Myocyte (in vitro differentiated cells): ENCODE measurements at places on chromosomes 6 and 20.

- DNase-seq: no peak
These were observed 17.5 kb downstream of the FYN start for GRCh38 chr6:111855753-111856152.

DNA sequence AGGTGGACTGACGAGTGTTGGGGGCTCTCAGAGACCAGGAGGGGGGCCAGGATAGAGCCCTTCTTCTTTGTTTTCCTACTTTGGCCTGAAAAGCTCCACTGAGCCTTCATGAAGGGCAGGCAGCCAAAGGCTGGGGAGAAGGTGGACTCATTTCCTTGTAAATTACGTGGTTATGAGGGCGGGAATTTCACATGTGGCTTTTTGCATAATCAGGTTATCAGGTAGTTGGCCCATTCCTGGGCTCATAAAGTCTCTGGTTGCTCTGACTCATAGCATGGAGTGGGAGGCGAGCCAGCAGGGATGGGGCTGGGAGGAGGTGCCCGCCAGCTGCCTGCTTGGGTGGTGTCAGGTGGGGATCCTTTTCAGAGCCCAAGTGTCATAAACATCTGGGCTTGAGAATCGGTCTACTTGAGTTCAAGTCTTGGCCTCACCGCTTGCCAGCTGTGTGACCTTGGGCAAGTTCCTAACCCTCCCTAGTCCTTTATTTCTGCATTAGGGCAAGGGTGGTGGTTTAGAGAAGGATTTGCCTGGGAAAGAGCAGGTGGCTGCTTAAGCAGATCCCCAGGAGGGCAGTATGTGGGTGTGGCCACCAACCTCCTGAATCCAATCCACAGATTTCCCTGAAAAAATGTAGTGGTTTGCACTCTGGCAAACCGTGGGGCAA is 26.5 kb upstream of the RNF24 start:
- peak; percentile 76 for DNase-seq

DNA sequence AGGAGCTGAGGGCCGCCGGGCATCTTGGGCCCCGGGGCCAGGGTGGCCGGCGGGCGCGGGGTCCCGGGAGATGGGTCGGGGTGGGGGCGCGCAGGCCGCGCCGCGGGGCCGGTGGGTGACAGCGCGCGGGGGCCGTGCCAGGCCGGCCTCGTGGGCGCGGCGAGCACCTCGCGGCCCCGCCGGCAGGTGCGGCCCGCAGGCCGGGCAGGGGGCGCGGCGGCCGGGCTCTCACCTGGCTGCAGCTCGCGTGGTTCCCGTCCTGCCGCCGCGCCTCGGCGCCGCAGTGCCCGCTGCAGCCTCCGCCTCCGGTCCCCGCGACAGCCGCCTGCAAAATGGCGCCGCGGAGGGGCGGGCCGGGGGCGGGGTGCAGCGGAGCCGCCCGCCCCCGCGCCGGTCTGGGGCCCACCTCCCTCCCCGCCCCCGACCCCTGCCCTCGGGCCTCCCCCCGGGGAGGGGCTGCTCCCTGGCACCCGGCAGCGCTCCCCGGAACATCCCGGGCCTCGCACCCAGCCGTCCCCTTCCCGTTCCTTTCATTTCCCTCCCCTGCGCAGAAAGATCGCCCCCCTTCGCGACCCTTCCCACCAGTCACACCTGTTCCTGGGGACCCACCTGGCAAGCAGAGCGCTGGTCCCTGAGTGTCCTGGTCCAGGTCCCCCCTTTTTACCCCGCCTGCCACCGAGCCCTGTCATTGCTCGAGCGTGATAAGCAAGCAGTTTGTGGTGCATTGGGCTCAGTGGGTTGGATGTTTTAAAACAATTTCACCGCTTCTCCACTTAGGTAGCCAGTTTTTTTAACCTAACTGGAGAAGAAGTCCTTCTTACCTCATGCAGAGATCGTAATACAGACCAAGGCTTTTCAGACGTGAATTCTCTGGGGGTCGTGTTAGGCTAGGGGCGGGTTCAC is at the start of gene SLC23A2:
TSS of gene SLC23A2 (minus strand) at position 337 of the 903 bp plus-strand sequence. CDS start 68,948 bp downstream, outside the sequence.
- DNase-seq: peak; percentile 41

- DNase-seq: no peak
These were observed at the start of gene ENPP3 for GRCh38 chr6:131636880-131637792. Gene ENPP3 (plus strand): TSS chr6:131637302. CDS start chr6:131637385, 83 bp downstream.

- no peak for DNase-seq
These were observed 353.1 kb downstream of the CDC5L start for GRCh38 chr6:44740566-44741120.

DNA sequence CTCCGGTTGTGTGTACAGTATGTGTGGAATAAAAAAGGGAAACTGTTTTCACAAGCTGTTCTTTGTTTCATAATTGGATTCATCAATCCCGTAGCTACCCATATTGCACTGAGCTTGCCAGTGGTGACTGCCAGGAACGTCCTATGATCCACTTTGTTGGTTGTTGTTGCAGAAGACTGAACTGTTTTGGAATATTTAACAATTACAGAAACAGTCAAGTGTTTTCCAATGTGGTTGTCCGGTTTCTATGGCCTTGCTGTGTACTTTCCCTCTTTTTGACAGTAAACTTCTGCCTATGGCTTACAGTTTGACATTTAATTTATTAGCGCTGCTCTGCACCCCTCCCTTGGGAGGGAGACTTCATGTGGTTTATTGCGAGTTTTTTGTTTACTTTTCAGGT is 141.2 kb downstream of the DTNBP1 start:
- no peak for DNase-seq

DNA sequence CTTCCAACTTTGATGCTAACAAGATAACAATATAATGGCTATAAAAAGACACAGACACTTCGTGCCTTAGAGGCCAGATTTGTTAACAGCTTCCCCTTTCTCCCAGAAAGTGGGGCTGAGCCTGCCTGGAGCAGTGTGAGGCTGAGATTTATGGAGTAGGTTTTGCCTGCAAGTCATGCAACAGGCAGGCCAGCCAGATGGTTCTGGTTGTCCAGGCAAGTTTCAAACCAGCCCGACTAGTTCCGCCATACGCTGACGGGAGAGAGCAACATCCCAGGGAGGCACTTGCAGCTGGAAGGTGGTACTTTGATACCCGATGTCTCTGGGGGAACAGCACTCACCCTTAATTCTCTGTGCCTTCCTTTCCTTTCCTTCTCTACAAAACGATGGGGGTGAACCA is 81.3 kb upstream of the NAA20 start:
- no peak for DNase-seq

DNA sequence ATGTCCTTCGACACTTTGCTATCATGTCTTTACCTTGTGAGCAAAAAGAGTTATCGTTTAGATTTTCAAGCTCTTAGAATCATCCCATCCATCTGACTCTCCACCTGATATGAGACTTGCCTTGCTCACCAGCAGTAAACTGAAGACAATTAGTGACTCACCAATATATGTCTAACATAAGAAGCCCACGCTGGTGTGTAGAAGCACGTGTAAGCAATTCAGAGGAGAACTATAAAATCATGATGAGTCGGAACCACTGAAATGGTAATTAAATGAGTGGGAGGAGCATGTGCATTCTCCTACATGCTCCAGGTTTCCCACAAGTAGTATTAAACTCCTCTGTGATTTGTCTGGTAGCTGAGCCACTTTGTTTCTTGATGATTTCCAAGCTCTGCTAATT is 181.6 kb upstream of the RNF217 start:
- DNase-seq: no peak

GRCh38 chr20:55269913-55270312 is 735.4 kb downstream of the CBLN4 start:
- no peak for DNase-seq

DNA sequence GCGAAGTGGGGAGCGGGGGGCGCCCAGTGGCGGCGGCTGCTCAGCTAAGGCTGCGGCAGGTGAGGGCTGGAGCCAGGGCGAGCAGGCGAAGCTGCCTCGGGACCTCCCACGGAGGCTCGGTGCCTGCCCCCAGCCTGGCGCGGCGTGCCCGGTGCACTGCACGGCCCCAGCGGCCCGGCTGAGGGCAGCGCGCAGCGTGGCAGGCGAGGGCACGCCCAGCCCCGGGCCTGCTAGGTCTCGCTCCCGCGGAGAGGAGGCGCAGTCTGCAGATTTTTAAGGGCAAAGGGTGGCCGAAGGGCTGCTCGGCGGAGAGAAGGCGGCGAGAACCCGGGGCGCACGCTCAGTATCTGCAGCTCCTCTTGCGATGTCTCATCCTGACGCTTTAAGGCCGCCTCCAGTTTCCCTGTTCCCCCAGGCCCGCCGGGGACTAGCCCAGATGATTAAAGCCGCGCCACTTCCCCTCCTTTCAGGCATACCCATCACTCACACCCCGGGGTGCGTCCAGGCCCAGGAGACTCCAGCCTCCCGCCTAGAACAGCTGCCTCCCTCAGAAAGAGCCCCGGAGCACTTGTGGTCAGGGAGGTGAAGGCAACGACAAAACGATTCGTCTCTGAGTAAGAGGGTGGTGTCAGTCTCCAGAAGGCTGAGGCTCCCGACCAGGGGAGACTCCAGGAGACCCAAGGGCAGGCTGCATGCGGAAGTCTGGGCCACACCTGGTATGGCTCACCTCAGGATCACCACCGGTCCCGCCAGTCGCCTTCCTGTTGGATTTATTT is at the start of gene FERMT1:
TSS of gene FERMT1 (minus strand) at position 158 of the 776 bp plus-strand sequence. CDS start 3,476 bp downstream, outside the sequence.
- DNase-seq: peak; percentile 83

DNA sequence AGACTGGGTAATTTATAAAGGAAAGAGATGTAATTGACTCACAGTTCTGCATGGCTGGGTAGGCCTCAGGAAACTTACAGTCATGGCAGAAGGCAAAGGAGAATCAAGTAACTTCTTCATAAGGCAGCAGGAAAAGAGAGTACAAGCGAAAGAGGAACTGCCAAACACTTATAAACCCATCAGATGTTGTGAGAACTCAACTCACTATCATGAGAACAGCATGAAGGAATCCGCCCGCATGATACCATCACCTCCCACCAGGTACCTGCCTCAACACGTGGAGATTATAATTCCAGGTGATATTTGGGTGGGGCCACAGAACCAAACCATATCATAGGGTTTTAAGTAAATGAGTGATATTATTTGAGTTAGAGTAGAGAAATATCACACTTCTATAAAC is 189.3 kb downstream of the TSHZ2 start:
- no peak for DNase-seq

DNA sequence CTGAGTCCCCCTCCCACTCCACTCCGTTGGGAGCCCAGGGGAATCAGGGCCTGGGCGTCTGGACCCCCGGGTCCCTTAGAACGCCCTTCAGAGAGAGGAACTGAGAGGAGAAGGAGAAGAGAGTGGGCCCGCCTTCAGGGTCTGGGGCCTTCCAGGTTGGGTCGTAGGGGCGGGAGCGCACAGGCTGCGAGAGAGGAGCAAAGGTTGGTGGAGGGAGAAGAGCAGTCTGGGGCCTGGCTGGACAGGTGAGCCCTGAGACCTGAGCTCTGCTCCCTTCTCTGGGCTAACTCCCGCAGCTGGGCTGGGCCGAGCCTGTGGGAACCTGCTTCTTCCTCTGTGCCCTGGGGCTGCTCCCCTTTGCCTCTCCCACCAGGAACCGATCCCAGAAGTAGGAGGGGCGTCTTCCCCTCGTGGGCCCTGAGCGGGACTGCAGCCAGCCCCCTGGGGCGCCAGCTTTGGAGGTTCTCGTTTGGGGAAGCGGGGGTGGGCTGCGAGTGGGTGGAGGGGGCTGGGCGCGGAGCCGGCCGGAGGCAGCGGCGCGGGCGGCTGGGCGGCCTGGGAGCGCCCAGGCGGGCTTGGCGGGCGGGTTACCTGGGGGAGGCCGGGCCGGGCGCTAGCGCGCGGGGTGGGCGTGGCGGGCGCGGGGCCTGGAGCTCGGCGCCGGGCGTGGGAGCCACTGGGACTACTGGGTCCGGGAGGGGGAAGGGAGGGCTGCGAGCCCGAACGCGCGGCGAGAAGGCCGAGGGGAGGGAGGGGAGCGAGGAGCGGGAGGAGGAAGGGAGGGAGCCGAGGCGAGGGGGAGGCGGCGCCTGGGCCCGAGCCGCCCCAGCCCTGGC is at the start of gene DDR1:
TSS of gene DDR1 (plus strand) at position 835 of the 836 bp plus-strand sequence. CDS start 4,211 bp downstream, outside the sequence.
- peak; percentile 89 for DNase-seq

DNA sequence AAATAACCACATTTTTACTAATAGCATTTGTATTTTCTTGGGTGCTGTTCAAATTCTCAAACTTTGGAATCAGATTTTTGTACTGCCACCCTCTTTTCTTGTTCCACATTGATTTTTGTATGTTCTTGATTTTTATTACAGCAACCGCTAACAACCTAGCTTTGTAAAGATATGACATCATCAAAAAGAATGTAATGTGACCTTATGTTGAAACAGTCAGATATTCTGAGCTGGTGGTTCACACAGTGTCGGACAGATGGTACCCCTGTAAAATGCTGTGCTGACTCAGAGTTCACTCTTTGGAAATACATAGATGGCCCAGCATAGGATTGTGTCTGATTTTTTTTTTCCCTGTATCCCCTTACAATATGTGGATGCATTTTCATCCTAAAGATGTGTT is 118.9 kb downstream of the QKI start:
- peak; percentile 78 for DNase-seq
